SW 1271 (cell line): ENCODE measurements at places on chromosomes 5 and 9.

GRCh38 chr5:151083081-151083676 is 2.3 kb upstream of the TNIP1 start:
- peak; percentile 31 for DNase-seq

DNA sequence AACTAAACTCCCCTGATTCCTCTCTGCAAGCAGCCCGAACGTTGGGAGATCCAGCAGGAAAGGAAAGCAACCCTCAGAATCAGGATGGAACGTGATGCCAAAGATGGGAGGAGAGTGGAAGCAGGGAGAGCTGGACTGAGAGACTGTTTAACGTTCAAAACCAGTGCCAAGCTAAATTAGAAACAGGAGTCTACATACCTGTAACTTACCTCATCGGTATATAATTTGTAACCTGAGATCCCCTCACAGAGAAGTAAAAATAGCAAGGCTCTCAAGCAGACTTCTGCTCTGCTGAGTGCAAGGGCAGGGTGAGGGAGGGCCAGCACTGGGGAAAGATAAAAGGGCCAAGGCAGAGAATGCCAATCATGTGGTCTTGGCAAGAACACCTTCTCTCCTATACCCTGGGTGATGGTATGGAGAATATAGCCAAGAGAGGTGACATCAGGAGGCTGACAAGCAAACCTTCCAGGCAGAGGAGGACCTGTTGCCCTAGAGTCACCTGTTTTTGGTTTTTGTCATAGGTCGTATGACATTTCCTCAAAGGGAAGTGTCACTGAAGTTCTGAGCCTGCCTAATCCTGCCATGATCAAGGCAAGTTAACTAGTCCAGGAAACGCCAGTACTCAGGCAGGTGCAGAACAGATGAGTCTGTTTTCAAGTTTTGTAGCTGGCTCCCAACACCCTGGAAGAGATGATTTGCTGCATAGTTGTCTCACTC is 472.0 kb downstream of the NFIB start:
- no peak for DNase-seq

DNA sequence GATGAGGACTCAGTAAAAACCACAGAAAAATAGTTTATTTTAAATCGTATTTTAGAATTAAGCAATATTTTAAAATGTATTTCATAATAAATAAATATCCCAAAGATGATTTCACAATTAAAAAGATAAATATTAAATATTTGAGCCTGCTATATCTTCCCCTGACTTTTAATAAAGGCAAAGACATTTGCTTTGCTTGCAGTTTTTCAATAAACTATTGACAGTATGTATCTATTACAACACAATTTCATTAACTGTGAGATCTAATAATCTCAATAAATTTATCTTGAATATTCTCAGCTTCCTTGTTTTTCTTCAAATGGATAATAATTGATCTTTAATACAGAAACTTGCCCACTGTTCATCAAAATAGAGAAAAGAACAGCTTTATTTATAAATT is 186.2 kb upstream of the TARS1 start:
- DNase-seq, result no peak

- DNase-seq, result no peak
These were observed 45.0 kb downstream of the IRF1 start for GRCh38 chr5:132445640-132445923.

DNA sequence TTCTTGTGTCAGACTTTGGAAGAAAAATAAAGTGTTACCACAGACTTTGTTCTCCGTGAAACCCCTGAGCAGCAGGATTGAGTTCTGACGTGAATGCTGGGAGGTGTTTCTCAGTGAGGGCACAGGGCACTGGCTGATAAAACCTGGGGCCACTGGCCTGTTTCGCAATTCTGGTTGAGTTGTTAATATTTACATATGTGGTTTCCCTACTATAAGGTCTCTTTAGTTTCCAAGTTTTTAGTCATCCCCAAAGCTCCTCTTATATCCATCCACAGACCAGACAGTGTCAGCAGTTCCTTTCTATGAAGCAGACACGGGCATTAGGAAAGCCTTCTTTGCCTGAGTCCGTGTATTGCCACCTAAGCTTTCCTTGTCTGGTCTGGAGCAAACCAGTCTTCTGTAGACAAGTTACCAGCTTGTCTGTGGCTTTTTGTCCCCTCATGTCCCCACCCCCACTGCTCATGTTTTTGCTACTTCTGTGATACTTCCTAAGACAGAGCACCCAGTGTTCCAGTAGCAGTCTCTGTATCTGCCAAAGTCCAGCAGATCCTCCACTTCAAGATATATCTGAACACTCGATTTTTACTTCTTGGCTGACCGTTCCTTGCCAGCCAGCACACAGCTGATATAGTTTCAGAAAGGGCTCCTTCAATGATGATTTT is 42.0 kb downstream of the ACO1 start:
- DNase-seq, result no peak

DNA sequence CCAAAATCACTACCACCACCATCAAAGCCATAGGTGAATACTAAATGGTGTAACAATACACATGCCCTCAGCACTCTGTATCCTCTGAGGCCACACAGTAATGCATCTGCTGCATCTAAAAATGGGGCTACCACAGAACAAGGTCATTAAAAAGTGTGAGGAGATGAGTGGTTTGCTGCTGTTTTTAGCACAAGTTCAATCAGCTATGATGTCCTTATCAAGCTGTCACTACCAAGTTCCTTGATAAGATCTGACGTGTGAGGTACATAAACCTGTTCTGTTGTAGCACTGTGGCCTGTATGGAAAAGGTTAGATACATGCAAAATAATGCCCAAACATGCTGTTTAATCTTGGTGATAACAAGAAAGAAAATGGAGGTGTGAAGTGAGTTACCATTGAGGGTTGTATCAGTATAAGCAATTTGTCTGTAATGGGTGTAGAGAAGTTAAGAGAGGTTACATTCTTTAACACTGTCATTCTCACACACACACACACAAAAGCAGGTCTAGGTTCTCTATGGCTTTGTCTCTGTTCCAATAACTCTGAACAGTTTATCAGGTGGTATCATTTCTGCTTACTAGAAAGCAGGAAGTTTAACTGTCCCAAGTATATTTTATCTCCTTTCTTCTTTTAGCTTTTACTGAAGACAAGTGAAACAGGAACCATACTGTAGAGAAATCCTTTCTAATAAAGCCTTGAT is 252.9 kb downstream of the CWC27 start:
- DNase-seq, result no peak

GRCh38 chr5:113371721-113372196 is 63.0 kb downstream of the TSSK1B start:
- DNase-seq, result no peak

- no peak for DNase-seq
These were observed 51.1 kb downstream of the ENC1 start for GRCh38 chr5:74589204-74590056.

DNA sequence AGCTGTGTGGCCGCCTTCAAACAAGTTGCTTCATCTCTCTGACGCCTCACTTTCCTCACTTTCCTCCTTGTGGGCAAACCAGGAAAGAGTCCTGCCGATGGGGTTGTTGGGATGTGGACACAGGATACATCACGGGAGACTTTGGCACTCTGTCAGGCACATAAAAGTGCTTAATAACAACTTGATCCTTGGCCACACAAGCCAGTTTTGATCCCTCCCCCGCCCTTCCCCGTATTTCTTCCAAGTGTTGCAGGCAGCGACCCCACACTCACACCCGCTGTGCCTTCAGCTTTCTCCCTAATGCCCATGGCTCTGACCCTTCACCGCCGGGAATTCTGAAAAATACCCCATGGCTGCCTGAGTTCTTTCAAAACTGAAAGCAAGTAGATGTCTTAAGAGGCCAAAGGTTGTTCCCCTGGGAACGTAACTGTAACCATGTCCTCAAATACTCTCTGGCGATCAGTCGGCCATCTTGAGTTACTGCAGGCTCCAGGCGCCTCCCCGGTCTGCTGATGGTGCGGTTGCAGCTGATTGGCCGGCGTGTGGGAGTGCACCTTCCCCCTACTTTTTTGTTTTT is 59.8 kb downstream of the ARHGEF37 start:
- DNase-seq, result no peak

- DNase-seq, result no peak
These were observed 257.6 kb upstream of the POU5F2 start for GRCh38 chr5:93998951-93999455.

DNA sequence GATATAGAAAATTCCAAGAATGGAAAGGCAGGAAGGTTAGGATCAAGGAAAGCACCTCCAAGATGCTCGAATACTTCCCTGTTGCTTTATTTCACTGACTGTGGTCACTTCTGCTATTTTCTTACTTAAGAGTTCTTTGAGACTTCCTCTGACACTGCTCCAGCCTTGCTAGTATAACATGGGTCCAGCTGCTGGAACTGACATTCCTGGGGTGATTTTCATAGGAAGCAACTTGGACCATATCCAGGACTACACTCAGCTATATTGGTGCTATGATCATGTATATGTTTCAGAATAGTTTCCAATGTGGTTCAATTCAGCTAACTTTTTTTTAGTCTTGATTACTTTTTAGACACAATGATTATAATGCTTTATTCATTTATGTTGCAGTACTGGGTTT is 81.6 kb upstream of the CKMT2 start:
- DNase-seq, result no peak

- DNase-seq, result no peak
These were observed 75.2 kb downstream of the CDH6 start for GRCh38 chr5:31268686-31269085.

- DNase-seq, result no peak
These were observed 8.1 kb upstream of the LCP2 start for GRCh38 chr5:170305646-170306025.

DNA sequence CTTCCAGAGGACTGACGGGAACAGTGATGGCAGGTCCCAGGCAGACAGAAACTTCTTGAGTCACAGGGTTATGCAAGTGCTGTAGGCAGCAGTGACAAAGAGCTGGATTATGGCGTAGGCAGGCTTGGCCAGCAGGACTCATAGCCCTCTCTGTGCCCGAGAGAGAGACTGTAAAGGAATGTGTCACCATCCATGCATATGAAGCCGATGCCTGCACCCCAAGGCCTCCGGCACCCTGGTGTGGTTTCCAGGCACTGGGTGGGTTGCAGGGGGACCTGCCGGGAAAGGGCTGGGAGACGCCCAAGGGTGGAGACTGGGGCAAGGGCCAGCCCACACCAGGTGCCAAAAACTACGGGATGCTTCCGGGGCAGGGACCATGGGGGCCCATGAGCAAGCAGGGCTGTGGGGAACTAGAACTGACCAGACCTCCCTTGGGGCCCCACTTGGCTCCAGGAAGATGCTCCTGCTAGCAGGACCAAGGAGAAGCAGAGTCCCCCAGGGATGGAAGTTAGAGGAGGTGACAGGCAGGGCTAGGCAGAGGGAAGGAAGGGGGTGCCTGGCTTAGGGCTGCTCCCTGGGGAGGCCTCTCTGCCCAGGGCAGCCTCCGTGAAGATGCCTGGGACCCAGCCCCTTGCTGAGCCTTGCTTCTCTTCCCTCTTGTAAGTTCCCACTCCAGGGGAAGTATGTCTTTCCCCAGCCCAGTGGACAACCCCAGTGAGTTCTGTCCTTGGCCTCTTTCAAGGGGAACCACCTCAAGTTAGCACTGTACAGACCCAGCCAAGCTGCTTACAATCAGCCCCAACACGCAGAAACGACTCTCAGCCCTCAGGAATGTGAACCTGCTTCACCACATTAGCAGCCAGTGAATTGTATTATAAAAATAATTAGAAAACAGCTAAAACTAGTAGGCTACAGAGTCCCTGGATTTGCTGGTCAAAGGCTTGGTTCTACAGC is 10.5 kb upstream of the IPPK start:
- DNase-seq, result no peak

DNA sequence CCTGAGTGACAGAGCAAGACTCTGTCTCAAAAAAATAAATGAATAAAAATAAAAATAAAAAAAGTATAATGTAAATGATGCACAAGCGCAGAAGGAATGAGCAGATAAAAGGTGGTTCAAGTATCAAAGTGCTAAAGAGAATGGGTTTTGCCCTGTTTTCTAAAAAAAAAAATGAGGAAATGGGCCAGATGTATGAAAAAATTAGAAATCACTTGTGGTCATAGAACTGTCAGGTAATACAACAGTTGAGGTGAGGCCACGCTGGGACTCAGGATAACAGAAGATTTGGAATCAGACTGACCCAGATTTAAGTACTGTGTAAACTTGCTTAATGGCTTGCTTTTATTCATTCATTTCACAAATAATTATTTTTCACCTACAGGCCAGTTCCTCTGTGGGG is 69.8 kb downstream of the MAPKAP1 start:
- no peak for DNase-seq

GRCh38 chr5:1449081-1449630 is 3.9 kb upstream of the SLC6A3 start:
- DNase-seq, result no peak

- DNase-seq, result peak; percentile 67
These were observed 6.9 kb downstream of the ARPC5L start for GRCh38 chr9:124868511-124869465.

GRCh38 chr9:97528529-97529230 is 27.2 kb downstream of the TMOD1 start:
- DNase-seq, result no peak

- no peak for DNase-seq
These were observed 4.0 kb upstream of the RCL1 start for GRCh38 chr9:4788703-4789102.

GRCh38 chr5:144102361-144102760 is 68.1 kb downstream of the YIPF5 start:
- no peak for DNase-seq

DNA sequence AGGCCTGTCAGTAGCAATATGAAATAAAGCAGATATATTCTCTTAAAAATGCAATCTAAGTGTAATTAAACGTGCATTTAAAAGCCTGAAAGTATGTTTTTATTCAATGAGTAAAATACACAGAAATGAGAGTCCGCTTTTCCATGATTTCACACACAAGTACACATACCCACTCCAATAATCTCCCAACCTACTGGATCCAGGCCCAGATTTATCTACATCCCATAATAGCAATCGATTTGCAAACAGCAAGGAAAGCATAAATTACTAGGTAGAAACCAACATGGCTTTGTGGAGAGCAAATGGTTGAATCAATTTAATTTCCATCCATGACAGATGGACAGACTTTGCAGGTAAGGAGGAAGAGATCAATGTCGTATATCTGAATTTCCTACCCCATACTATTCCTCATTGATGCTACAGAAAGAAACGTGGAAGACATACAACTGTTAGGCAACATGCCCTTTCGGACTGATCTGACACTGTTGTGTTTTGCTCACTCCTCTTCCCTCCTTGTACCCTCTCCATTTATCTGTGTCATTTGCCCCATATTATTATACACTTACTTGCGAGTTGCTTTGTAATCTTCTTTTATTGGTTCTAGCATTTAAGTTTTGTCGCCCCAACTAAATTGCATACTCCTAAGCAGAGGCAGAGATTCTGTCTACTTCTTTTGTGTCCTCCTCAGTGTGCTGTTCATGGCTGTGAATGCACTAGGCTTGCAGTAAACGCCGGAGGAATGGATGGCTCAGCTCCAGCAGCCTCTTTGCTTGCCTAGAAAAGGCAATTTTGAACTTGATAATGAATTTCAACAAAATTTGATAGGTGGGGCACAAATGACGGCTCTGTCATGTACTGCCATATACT is 133.6 kb downstream of the NFIB start:
- DNase-seq, result no peak

DNA sequence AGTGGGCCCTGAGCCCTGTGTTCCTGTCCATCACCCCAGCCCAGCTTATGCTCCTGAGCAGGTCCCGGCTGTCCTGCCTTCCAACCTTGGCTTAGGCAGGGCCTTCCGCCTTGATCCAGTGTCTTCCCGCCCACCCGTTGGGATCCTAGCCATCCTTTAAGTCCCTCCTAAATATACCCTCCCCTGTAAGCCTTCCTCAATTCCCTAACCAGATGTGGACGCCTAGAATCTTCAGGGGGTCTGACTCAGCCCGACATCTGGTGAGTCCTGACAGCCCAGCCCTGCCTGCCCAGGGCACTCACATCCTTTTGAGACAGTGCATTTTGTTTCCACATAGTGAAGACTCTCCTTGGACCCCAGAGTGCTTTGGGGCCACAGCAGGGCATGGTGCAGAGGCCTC is 23.7 kb downstream of the SLC6A7 start:
- no peak for DNase-seq
